ENCODE measurements at places on chromosomes 3 and 15. TPM values are rescaled to one million over a fixed set of nuclear protein-coding genes. Genes with fewer than 3 reads are reported as not detected.

GRCh38 chr15:48679952-48680351 lies 34.4 kb upstream of the FBN1 start:
- no peak for DNase-seq

DNA sequence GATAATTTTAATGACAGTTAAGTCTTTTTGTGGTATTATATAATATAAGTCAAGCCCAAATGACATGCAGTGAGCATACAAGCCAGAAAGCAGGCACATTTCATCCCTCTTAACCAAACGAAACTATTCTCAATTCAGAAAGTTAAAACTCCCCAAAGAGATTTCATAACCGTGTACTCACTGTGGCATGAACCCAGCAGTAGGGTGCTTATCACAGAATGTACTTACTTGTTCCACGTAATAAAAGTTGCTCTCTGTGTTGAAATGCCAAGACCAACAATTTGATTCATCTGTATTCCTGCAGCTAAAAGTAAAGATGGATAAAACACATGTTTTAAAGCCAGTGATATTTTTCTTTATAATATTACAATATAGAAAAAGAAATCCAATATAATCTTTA lies 12.1 kb downstream of the GK5 start:
- no peak for DNase-seq

- DNase-seq, result no peak
These were observed 338.8 kb downstream of the VPS13C start for GRCh38 chr15:61721418-61721817.

GRCh38 chr15:73414876-73415275 lies 28.1 kb upstream of the REC114 start:
- DNase-seq, result no peak

SLITRK3 gene
- total RNA-seq, result not detected

DNA sequence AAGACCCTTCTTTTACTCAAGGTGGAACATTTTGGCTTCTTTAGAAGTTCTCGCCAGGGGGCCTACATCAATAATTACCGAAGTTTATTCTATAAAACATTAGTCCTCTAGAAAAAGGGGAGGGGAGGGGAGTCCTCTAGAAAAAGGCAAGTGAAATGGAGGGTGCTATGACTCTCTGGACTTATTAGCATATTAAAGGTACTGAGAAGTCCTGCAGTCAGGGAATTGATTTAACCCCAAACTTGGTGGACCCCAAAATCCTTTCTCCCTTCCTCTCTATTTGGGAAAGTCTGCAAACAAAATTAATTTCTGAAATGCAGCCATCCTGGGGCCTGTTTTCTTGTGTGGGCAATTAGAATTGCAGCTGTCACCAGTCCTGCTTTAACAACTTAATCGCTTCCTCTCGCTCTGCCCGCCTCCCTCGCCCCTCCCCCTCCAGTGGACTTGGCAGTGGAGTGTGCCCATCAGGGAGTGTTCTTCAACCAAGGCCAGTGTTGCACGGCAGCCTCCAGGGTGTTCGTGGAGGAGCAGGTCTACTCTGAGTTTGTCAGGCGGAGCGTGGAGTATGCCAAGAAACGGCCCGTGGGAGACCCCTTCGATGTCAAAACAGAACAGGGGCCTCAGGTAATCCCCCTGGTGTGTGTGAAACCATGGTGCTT lies 18.9 kb upstream of the LRRK1 start:
- no peak for DNase-seq

TMEM207 gene
- total RNA-seq, result not detected

DNA sequence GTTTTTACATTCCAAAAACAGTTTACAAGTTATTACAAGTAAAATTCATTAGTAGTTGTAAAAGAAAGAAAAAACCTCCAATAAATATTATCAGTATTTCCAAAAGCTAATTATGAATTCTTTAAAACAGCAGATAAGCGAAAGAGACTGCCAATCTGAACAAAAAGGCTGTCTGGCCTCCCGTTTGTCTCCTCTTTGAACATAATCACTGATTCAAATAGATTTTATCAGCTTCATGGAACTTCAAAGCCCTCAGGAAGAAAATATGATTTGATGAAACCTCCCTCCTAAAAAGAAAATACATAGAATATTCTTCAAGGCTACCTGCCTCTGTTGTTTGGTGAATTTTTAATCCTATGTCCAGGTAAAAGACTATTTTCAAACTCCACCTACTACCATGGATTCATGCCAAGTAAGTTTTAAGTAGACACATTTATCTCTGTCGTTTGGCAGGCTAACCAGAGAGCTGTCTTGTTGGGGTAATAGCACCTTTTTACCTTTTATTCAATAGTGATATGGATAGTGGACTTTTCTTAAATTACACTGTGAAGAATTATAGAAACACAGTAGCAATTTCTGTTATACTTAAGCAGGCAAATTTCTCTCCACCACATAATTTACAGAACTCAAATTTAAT lies 35.0 kb downstream of the SATB1 start:
- no peak for DNase-seq

C3orf22 gene
- not detected for total RNA-seq

- peak; percentile 40 for DNase-seq
These were observed 734 bp downstream of the TBL1XR1 start for GRCh38 chr3:177196456-177197040.

HACD3 gene
- total RNA-seq, result 21.7 TPM

DNA sequence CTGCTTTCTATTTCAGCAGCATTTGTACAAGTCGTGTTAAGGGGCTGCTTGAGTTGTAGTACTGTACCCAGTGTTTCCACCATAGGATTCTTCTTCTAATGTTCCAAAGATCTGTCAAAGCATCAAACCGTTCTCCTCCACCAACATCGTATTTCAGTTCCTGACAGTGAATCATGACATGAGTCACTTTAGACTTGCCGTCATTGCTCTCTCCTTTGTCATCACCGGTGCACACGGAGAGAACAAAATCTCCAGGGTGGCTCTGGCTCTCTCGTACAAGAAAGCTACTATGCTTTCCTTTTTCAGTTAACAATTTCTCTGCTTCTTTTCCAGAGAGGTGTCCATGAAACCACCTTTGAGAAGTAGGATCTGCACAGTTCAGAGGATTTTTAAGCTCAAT lies 270.9 kb upstream of the CCDC54 start:
- no peak for DNase-seq

DNA sequence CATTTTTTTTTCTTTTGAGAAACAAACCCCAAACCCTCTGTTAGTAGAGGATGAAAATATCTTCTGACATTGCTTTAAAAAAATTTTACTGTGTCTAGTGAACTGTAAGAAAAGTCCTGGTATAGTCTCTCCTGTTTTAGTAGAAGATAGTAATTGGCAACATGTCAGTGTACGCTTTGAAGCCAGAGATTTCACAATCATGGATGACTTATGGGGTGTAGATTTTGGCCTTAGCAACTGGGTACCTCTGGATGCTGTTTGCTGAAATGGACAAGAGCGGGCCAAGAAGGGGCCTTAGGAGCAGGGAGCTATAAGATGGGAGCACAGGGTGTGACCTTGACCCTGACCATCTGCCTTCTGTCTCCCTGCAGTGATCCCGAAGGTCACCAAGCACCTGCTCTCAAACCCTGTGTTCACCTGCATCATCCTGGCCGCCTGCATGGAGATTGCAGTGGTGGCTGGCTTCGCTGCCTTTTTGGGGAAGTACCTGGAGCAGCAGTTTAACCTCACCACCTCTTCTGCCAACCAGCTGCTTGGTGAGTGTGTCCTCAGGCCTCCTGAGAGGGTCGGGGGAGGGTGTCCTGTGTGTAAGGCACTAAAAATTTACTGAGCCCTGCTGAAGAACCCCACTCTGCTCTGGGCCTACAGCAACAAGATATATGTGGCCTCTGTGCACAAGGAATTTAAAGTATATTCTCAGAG lies 266.7 kb downstream of the SLCO3A1 start:
- no peak for DNase-seq

- DNase-seq, result no peak
These were observed 31.6 kb downstream of the CBLB start for GRCh38 chr3:105837143-105837740.

- DNase-seq, result no peak
These were observed 33.0 kb upstream of the AMOTL2 start for GRCh38 chr3:134407239-134407625.

DNA sequence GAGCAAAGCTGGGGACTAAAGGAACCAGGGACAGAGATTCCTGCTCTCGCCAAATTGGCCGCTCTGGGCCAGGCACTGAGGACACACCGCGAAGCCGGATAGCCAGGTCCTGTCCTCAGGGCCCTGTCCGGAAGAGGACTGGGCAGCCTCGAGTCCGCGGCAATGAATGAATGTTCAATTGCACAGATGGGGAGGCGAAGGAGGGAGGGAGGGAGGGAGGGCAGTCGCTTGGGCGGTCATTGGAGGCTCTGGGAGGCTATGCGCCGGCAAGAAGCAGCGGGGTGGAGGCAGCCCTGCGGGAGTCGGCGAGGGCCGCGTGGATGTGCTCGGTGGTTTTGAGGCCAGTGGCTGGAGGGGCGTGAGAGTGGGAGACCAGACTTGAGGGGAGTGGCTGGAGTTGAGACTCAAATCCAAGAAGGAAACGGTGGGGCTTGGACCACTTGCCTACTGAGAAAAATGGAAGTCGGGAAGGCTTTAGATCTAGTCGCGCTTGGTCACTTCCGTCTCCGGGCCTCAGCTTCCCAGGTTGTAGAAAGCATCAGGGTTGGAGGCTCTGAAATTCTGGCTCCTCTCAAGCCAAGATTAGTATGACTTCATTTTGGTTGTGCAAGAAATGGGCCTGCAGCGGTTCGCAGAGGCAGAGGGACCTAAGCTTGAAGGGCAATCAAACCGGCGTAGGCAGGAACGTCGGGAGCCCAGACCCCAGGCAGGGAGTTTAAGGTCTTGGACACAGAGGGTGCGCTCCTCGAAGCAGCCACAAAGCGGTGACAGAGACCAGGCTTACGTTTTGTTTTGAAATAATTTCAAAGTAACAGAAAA lies 21.1 kb upstream of the PLXND1 start:
- DNase-seq, result peak; percentile 62

CD200R1 gene
- total RNA-seq, result 11.9 TPM

NCEH1 gene
- 3.6 TPM for total RNA-seq

CSK gene
- 278 TPM for total RNA-seq

DNA sequence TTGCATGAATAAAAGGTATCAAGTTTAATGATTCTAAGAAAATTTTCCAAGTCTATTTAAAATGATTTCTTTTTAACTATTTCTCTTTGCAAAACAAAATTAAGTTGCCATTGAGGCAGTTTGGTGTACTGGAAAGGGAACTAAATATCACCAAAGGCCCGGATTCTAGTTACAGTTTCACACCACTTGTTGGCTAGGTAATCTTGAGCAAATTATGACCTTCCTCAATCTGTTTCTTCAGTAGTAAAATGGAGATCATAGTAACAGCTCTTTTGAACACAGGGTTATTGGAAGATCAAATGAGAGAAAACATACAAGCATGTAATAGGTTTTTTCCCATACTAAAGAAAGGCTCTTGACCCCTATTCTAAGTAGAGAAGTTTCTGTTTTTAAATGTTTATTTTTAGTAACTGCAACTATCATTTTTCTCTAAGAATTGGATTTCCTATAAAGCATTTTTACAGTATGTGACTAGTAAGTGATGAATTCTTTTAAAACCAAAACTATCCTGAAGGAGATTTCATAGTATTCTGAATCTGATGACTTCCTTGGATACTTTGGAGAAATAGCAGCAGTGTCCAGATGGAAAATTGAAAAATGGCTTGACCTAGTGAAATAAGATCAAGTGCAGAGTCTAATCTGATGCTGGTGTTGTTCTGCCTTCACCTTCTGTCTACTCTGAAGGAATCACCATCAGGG lies 15.7 kb downstream of the SCAANT1 start:
- DNase-seq, result no peak

DNA sequence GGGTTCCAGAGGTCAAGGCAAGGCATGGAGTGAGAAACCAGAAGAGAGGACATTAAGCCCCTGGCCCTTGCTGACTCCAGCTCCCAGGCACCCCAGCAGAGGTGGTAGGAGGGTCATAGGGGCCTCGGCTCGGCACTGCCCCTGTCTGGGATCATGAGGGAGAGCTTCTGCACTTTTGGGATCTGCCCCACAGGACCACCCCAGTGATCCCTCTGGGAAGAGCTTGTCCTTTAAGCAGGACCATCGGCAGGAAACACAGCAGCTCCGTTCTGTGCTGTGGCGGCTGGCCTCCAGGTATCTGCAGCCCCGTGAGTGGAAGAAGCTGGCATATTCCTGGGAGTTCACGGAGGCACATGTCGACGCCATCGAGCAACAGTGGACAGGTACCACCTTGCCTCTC lies 35.5 kb downstream of the ANKDD1A start:
- no peak for DNase-seq

FGF12 gene
- total RNA-seq, result not detected

GRCh38 chr15:60901647-60902046 lies 327.5 kb downstream of the RORA start:
- no peak for DNase-seq

DNA sequence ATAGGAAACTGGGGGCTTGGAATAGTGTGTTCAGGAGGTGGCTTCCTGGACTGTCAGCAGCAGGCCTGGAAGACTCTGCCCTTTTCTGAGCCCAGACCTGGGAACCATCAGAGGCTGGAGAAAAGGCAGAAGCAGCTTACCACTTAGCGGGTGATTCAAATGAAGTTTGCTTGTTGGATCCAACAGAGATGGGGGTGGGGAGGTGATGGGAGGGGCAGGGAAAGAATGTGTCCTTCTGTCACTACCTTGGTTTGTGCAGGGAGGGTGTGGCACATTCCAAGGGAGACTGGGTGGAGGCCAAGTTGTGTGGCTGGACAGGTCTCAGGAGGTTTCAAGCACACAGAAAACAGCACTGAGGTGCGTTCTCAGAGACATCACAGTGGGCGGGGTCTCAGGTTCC lies 58.8 kb downstream of the TRAK1 start:
- DNase-seq, result no peak

- DNase-seq, result no peak
These were observed 287.8 kb upstream of the UMPS start for GRCh38 chr3:124442463-124442862.

DNA sequence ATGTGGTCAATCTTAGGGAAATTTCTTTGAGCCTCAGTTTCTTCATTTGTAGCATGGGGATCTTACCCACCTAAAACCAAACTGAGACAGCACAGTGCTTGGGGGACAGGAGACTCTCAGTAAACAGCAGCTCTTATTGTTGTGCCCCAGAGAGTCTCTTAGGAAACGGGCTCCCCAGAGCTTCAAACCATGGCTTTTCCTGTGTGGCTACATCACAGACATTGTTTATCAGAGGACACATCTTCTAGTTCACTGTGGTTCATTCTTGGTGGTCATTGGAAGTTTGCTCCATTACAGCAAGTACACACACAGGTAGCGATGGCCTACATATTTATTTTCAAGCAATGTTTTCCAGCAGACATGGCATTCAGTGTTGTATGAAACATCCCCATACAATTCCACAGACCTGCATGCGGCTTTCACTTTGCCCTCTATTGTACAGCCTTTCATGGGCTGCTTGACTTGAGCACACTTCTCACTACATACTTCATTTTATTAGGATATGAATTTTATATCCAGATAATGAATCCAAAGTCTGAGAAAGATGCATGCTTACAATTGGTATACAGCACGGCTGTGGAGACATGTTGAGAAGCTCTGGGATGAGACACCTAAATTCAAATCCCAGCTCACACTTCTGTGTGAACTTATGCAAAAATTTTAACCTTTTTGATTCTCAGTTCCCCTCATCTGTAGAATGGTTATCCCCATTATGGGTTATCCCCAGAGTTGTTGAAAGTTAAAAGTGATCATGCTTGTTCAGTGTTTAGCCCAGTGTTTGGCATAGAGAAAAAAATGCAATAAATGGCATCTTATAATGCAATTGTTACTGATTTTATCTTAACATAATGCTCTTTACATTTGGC lies 84.8 kb upstream of the ICE2 start:
- DNase-seq, result peak; percentile 45

STRC gene
- 2.5 TPM for total RNA-seq
